Head of caudate nucleus (tissue), 42 donors: ENCODE measurements at places on chromosomes 7 and 10.

DNA sequence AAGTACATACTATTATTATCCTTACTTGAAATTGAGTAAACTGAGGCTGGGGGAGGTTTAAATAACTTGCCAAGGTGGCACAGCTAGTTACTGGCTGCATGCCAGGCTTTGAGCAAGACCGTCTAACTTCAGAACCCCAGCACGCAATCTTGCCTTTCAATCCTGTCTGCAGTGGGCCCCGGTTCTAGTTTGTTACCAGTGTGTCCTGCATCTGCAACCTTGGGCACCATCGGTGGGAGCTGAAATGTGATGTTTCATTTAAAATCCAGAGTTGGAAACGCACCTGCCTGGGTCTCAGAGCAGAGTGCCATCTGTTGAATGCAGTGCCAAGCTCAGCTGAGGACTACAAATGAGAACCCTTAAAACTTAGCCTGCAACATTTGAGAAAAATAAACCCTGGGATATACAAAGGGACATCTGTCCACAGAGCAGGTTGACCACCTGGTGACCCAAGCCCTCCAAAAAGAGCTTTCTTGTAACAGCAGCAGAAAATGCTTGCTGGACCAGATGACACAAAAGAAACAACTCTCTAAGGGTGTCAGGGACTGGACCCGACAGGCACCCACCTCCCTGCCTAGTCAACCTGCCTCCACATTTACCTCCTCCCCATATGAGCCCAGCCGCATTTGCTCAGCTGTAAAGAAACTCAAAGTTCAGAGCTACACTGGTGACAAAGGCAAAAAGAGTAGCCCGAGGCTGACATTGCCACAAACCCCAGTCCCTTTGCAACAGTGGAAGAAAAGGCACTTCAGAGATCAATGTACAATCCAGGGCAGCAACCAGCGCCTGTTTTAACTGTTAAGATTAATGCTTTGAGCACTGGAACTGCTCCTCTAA lies 1.7 kb downstream of the SH3PXD2A start:
- no peak for DNase-seq

- DNase-seq, result no peak
Measured at GRCh38 chr7:132836746-132837145, 245.1 kb downstream of the CHCHD3 start.

DNA sequence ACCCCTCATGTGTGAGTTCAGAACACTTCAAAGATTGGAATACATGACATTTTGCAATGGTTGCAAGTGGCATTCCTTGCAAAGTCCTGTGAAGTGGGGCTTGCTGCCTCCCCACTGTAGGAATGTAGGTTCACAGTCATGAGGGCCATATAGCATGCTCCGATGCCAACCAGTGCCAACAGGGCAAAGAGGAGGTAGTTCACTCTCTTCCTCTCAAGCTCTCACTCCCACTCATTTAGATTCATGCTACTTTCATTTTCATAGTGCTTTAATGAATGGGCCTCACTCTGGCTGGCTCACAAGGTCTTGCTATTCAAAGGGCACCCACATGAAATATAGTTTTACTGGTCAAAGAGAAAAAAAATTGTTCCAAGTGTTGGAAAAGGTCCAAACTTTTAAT lies 169.9 kb upstream of the AOAH start:
- no peak for DNase-seq

GRCh38 chr7:94400643-94401427 lies 6.1 kb downstream of the COL1A2 start:
- DNase-seq, result no peak

GRCh38 chr10:110174201-110174600 lies 33.2 kb upstream of the MXI1 start:
- no peak for DNase-seq

DNA sequence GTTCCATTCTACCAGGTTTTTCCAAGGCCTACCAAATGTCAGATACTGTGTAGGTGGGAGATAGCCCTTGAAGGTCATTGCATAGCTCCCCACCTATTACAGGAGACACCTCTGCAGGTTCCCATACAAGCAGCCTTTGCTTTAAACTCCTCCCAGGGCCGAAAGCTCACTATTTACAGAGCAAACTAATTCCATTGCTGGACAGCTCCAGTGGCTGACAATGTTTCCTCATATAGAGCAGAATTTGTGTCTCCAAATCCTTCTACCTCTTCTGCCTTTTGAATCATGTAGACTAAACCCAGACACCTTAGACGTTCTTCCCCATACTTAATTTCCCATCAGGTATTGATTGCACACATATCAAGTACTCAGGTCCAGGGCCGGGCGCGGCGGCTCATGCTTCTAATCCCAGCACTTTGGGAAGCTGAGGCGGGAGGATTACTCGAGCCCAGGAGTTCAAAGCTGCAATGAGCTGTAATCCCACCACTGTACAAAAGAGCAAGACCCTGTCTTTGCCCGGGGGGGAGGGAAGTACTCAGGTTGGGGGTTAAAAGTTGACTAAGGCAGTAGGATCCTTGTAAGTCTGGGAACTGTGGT lies 2.1 kb downstream of the CNNM1 start:
- DNase-seq, result no peak

DNA sequence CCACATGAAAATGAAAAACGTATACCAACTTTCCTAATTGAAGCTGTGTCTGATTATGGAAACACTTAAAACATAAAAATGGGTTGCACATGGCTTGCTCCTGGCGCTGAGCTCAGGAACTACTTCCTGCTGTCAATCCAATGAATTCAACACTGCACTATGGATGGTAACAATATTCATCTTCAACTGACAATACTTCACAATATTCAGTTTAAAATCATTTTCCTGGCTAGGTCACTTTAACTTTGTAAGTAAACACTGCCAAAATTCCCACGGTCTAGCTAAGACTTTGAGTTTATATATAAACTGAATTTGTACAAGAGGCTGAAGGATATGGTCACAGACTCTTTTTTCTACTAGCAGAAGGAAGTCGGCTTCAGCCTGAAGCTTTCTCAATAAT lies 556.9 kb downstream of the TNS3 start:
- DNase-seq, result no peak

DNA sequence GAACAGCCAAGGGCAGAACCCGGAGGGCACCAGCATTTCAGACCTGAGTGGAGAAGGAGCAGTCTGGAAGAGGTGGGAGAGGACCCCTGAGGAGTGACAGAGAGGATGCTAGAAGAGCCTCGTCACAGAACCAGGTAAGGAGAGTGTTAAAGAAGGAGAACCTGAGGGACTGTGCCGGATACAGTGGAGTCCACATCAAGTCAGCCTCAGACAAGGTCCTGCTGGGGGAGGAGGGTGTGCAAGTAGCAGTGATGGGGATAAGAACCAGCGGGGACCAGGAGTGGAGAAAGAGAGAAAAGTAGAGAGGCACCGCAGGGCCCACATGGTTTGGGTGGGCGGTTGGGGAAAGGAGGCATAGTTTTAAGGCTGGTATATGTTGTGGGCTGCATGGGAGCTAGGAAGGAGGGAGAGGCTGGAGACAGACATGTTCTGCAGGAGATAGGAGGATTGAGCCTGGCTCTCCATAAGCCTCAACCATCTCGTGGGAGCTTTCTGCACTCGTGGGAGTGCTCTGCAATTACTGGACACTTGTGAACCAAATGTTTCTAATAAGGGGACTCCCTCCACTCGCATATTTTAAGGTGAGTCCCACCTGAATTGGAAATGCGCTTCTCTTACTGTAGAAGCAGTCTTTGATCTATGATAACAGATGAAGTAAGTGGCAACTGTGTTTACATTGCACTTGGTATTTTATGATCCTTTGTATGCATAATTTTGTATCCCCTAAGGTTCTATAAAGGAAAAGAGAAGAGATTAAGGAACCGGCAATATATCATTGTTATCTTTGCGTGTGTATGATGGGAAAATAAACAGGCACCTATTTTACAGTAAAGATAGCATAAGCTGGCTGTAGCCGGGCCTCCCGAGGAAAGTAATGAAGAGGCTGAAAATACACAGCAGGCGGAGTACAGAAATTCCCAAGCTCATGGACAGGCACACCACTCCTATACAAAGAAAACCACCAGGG lies 154.8 kb downstream of the ADAM12 start:
- DNase-seq, result no peak

DNA sequence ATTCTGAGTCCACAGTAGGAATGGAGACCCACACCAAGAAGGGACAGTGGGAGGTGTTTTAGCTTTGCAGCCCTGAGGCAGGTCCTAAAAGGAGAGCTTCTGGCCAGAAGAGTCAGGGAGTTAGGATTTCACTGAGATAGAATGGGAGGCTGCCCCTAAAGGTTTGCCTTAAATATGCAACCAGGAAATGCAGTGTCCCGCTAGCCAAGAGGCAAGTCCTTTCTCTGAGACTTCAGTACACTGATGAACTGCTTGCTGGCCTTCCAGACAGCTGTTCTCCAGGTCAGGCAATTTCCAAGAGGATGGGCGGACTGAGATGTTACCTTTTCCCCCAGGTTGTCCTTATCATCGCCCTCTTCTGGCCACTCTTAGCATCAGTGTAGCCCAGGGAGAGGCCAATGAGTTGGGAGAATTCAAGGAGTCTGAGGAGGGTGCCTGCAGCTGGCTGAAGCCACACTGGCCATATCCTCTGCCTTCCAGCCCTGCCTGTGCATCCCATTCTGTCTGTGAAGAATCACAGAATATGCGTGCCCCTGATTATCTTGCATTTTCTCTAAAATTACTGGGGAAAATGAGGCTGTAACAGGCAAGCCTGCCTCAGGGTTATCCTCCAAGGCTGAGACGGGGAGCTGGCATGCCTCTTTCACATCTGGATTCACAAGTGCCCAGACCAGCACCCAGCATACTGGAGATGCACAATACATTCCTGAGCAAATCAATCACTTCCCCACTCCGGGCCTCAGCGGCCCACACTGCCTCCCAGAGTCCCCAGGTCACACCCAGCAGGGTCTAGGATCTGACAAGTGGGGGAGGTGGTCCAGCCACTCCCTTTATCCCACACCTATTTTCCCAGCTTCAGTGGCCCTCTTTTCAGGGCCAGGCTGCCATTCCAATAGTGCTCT lies 2.4 kb downstream of the TLL2 start:
- peak; percentile 57 for DNase-seq

DNA sequence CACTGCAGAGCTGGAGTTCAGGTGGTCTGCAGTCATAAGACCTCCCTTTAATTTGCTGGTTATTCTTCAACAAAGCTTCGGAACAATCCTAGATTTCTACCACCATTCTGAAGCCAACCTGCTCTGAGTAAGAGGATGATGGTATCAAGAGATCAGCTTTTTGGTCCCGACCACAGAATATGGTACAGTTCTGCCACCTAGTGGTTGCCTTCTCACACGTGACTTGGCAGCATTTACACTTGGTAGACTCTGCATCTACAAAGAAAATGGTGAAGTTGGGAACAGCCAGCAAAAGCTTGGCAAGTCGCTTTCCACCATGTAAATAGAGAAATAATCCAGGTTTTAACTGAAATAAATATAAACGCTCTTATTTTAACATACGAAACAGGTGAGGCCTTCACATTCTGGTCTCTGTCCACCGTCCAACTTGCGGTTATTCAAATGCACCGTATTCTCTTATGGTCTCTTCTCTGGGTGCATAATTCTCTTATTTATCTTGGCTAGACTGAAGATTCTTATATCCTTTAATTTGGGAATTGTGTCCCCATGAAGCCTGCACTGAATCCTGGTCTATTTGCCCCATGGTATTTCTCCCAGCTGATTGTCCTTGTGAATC lies 173.9 kb upstream of the GRM3 start:
- DNase-seq, result peak; percentile 64

DNA sequence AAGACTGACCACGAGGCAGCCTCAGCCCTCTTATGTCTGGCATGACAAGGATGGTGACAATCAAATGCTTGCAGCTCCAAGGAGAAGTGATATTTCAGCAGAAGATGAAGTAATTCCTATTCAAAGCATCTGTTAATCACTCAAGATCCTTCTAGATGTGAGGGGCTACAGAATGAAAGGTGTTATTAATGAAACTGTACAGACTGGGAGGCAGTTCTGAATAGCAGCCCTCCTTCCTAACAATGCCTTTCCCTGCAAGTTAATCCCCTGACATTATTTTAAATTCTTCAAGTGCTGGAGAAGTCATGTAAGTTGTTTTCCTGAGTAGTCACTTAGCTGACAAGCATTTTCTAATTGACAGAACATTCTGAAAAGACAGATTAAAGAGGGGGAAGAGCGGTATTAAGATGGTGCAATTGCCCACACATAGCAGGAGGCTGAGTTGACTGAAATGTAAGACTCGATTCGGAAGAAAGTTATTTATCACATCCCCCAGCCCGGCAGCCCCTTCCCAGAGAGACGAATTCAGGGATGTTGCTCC lies 300.8 kb downstream of the GRID1 start:
- no peak for DNase-seq

- DNase-seq, result no peak
Measured at GRCh38 chr10:69269761-69270160, 8.5 kb upstream of the HK1 start.

- no peak for DNase-seq
Measured at GRCh38 chr7:3589752-3590151, 288.7 kb downstream of the SDK1 start.

- peak; percentile 15 for DNase-seq
Measured at GRCh38 chr10:125343118-125343925, 183.0 kb upstream of the CTBP2 start.

DNA sequence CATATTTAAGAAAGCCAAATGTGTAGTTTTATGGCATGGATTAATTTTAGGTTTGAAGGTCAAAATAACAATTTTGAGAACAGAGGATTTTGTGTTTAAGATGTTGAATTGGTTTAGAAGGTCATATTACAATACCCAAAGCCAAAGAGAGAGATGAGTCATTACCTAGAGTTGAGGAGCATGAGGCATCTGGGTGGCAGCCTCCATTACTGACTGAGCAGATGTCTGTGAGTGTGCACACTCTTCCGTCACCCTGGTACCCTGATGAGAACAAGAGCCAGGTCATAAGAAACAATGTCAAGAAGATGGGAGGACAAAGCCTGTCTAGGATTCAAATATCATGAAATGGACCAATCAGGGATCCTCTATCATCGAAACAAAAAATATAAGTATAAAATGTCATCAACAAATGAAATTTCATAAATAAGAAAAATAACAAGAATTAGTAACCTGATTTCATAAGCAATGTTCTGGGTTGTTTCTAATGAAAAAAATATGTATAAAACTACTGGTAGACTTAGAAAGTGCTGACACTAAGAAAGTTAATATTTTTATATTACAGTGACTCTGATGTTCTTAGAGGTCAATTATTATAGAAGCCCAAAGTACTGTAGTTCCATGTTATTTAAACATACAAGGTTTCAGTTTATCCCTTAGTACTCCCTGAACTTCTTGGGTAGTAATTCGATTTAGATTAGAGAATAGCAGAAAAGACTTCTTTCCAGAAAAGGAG lies 20.0 kb downstream of the CUBN start:
- DNase-seq, result no peak

DNA sequence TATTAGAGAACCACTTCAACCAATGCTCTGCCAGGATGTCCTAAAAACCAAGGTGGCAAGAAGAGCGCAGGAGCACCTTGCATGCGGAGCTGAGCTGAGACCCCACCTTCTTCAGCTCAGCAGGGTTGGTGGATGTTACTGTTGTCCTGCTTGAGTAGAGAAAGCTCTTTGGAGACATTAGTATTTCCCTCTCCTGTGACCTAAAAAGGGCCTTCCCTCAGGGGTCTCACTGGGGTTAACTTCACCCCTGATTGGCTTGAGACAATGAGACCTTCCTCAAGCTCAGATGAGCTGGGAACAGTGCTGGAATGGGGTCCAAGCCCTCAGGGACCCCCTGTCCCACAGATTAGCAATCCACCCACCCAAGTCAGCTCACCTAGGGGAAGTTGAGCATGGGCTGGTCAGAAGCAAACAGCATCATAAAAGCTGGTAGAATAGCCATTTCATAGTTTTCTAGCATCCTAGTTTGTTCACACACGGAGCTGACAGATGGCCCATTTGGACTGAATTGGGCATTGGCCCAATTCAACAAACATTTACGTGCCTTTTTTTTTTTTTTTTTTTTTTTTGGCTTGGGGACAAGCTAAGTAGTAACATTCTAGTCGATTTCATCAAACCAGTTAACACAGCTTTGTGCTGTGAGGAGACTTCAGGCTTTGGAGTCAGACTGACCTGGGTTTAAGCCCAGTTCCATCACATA lies 100.6 kb upstream of the HABP2 start:
- no peak for DNase-seq
